CD4-positive, alpha-beta T cell treated with Interleukin-10 for 1 hour (primary cell): ENCODE measurements at places on chromosomes 1 and 21.

DNA sequence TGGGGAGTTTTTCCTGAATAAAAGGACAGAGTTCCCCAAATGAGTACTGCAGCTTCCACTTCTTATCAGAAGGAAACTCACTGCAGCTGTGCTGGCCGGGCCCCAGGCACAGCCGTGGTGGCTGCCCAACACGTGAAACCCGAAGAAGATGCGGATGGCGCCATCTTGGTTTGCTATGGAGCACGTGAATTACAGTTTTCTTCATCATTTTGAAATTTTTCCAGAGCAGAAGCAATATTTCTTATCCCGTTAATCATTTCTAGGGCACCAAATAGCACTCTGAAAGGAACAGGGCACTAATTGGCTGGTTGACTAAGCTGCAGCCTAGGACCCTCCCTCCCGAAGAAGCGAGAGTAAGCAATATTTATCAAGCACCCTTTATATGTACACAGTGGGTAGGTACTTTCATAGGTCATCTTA lies 63.2 kb upstream of the EPS8L3 start:
- no peak for DNase-seq

- DNase-seq, result no peak
Observed at GRCh38 chr1:235913311-235913710, 46.6 kb upstream of the LYST start.

DNA sequence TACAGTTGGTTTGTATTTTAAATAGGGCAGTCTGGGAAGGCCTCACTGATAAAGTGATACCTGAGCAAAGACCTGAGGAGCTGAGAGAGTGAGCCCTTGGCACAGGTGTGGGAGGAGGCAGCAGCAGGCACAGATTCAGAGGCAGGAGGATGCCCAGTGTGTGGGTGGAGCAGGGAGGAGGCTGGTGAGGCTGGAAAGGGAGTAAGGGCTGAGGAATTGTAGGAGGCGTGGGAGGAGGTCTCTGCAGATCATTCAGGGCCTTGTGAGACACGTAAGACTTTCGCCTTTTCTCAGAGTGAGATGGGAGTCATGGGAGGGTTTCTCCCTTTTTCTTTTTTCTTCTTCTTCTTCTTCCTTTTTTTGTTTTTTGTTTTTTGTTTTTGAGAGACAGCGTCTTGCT lies 58.0 kb downstream of the RGL1 start:
- DNase-seq, result no peak

DNA sequence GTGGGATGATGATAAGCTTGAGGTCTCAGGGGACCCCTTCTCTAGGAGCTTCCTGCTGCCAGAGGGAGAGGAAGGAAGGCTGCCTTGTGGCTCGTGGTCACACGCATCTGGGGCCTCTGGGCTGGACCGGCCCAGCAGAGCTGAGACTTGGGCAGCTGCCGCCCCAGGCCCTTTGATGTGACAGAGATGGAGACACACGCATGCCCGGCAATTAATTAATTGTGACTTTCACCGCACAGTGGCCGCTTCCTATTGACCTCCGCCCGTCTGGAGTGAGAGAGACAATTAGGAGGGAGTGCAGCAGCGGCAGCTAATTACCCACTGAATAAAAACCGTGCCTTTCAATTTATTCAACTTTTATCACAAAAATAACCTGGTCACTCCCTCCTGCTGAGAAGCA lies 16.6 kb upstream of the C1QA start:
- no peak for DNase-seq

DNA sequence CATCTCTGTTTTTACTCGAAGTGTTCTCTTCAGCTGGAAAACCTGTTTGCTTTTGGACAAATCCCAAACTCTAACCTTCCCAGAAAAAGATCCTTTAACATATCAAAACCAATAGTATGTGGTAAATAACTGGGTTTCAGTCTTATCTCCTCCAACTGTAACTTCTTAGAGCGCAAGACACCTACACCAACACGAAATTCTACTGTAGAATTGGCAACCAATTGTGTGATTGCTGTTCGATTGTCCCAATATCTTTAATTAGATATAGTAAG lies 5.8 kb upstream of the MPZL1 start:
- DNase-seq, result no peak

DNA sequence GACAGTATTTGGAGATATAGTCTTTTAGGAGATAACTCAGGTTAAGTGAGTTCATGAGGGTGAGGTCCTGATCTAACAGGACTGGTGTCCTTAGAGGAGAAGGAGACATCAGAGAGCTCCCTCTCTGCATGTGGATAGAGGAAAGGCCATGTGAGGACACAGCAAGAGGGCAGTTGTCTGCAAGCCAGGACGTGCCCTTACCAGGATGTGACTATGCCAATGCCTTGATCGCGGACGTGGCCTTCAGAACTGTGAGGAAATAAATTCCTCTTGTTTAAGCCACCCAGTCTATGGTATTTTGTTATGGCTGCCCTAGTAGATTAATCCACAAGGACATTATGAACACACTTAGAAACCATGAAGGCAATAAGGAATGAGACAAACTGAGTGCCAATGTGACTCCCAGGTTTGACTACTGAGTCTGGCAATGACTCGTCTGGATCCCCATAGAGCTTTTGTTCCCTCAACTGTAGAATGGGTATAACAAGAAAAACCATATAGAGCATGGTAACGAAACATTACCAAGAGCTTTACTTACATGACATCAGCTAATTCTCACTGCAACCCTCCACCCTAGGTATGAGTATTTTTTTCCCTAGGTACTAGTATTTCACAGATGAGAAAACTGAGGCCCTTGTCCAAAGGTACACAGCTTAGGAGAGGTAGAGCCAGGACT lies 6.5 kb downstream of the URB1 start:
- DNase-seq, result no peak
